ENCODE measurements at places on chromosomes 2 and 18. TPM values are rescaled to one million over a fixed set of nuclear protein-coding genes. Genes with fewer than 3 reads are reported as not detected.

Gene AQP12A
- total RNA-seq: not detected

- no peak overlapping the region for H3K27ac ChIP-seq
- H3K36me3 ChIP-seq: no peaks in the 10 kb centered on the region
- peaks cover 15% of the 10 kb centered on the region for H3K4me1 ChIP-seq
- no peak overlapping the region for H3K4me3 ChIP-seq
- DNase-seq: no peak
- no peaks in the 10 kb centered on the region for H3K27me3 ChIP-seq
Measured at GRCh38 chr2:40725950-40726349, 274.1 kb upstream of the SLC8A1 start.

Gene CDK5R2
- not detected for total RNA-seq

GRCh38 chr2:236908439-236909192 is 177.1 kb upstream of the COPS8 start:
- H3K4me3 ChIP-seq: no peak overlapping the region
- DNase-seq: no peak
- H3K36me3 ChIP-seq: no peaks in the 10 kb centered on the region

Gene COBLL1
- total RNA-seq: 1.8 TPM

Gene DHRS9
- not detected for total RNA-seq

GRCh38 chr2:10661846-10662245 is 27.9 kb downstream of the NOL10 start:
- H3K4me3 ChIP-seq: no peak overlapping the region
- no peak for DNase-seq
- peaks cover 20% of the 10 kb centered on the region for H3K4me1 ChIP-seq

DNA sequence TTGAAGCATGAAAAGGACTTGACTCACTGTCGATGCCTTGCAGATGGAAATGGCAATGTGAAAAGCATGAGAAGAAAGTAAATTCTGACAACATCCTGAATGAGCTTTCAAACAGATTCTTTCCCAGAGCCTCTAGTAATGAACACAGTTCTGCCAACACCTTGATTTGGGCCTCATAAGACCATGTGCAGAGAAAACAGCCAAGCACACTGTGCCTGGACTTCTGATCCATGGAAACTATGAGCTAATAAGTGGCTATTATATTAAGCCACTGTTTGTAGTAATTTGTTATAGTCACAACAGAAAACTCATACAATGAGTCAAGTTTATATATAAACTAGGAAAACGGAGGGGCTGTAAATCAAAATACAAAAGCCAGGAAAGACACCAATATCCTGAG is 477.3 kb downstream of the MBD2 start:
- no peaks in the 10 kb centered on the region for H3K27me3 ChIP-seq
- H3K4me3 ChIP-seq: no peak overlapping the region
- DNase-seq: peak; percentile 8
- H3K36me3 ChIP-seq: no peaks in the 10 kb centered on the region
- H3K4me1 ChIP-seq: no peaks in the 10 kb centered on the region
- no peak overlapping the region for H3K27ac ChIP-seq

Gene MERTK
- under 0.01 TPM for total RNA-seq

- peaks cover 58% of the 10 kb centered on the region for H3K4me1 ChIP-seq
- H3K27me3 ChIP-seq: no peaks in the 10 kb centered on the region
- peak; percentile 33 for DNase-seq
- H3K27ac ChIP-seq: no peak overlapping the region
Measured at GRCh38 chr2:55114082-55114481, 63.8 kb upstream of the RTN4 start.

Gene FBXO48
- 0.38 TPM for total RNA-seq

DNA sequence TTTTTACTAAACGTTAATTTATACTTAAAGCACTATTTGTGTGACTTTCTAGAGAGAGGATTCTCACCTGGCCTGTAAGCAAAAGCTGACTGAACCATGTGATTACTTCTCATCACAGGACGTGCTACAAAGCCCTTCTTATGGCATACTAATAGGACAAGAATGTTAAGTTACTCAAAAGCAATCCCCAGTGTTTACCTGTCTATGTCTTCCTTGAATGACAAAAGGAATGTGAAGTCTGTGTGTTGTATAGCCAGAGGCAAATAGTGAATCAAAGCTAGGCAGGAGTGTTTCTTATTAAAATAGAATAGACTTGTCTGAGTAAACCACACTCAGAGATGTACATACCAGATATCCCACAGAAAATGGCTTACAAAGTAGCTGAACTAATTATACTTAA is 1465.5 kb downstream of the SUCLG1 start:
- no peak for DNase-seq
- H3K36me3 ChIP-seq: no peaks in the 10 kb centered on the region
- H3K27ac ChIP-seq: no peak overlapping the region
- H3K27me3 ChIP-seq: no peaks in the 10 kb centered on the region
- no peak overlapping the region for H3K4me3 ChIP-seq
- no peaks in the 10 kb centered on the region for H3K4me1 ChIP-seq

GRCh38 chr2:34936089-34936488 is 1337.0 kb upstream of the FAM98A start:
- no peaks in the 10 kb centered on the region for H3K4me1 ChIP-seq
- H3K27ac ChIP-seq: no peak overlapping the region
- H3K27me3 ChIP-seq: no peaks in the 10 kb centered on the region

Data from GM23248 (cell line).